GDM1 (cell line): ENCODE measurements at places on chromosomes 1 and 21.
A peak's percentile ranks its signal among the peaks of the same experiment; 100 is the strongest.

DNA sequence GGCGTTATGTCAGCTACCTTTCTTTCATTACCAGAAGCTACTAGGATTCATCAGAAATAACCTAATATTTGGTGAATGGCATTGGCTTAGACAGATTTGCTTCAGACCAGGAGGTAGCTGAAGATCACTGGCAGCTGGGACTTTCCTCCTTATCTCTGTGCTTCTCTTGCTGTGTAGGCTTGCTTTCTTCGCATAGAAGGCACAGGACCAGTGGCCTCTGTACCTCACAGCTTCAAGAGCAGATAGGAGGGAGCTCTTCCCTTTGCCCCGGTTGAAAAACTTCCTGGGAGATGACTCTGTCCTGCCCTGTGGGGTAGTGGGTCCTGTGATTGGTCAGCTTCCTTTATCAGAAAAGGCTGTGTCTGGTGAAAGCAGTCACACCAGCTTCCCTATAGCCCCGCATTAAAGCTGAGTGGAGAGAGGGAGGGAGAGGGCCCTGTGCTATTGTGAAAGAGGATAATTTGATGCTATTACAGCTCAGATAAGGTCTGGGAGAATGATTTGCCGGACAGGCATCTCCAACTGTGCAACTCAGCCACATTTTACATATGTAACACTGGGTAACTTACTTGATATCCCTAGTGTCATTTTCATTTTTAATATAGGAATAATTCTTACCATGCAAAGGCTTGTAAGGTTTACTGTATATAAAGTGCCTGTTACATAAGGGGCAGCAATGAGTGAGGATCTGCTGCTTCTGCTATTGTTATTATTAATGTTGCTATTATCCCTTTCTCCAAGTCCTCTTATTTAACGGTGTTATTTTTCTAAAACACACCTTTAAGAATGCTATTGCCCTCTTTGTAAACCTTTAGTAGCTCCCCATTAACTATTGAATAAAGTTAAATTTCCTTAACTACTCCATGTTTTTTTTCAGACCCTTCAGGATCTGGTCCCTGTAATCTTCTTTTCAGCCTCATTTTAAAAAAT, 31.6 kb downstream of the OSBPL9 start:
- DNase-seq, result no peak

DNA sequence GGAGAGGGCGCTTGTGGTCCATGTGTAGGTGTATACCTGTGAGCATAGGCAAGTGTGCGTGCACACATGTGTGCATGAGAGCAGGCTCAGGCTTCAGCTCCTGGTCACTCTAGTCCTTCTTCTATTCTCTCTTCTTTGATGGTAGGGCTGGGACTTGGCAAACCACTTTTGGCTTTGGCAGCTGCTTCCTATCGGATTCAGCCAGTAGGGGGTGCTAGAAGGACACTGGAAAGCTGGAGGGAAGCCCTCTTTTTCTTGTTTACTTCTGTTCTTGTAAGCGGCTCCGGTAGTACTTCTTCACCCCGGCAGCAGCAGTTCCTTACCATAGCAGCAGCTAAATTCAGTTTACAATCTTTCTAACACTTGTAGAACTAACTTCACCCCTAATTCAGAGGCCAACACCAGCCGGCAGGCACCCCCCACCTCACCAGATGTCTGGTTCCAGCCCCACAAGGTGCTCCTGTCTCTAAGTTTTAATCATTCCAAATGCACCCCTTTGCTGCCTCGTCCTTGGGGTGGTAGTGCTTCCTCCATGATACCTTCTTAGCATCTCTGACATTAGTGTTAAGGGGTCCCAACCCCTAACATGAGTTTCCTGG, 25.1 kb downstream of the NENF start:
- DNase-seq, result peak; percentile 53

DNA sequence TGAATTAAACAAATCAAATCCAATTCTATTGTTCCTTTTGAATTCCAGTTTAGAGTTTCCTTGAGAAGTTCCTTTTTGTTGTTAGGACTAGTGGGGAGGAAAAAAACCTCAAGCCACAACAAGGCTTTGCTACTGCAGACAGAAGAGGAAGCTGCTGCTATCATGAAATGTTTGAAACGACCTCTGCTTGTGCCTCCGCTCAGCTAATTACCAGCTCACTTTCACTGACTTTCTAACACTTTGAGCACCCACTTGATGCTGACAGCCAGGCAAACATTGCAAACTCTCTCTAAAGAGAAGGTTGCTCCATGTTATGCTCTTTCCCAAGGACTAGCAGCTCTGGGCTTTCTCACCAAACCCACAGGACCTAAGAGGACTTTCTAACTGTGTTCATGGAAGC, 203.9 kb upstream of the PROX1 start:
- peak; percentile 53 for DNase-seq

DNA sequence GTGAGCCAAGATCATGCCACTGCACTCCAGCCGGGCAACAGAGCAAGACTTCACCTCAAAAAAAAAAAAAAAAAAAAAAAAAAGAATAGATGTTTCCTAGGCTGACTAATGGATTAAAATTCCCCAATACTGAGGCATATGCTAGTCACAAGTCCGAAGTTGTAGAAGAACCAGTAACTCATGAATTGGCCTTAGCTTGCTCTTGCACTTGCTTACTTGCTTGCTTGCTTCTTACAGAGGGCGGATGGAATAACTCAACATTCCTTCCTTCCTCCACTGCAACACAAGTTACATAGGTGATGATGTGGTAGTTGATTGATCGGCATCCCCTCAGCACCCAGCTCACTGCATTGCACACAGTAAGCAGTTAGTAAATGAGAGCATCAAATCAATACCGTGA, 2.8 kb upstream of the TARS2 start:
- DNase-seq, result no peak
